Thymus (tissue), 14 donors: ENCODE measurements at places on chromosomes 13 and 19.
A peak's percentile ranks its signal among the peaks of the same experiment; 100 is the strongest.

- DNase-seq: peak; percentile 15
Measured at GRCh38 chr13:44573790-44574465, 2.2 kb downstream of the TSC22D1 start.

- no peak for DNase-seq
Measured at GRCh38 chr13:87172166-87172835, 498.9 kb upstream of the SLITRK5 start.

DNA sequence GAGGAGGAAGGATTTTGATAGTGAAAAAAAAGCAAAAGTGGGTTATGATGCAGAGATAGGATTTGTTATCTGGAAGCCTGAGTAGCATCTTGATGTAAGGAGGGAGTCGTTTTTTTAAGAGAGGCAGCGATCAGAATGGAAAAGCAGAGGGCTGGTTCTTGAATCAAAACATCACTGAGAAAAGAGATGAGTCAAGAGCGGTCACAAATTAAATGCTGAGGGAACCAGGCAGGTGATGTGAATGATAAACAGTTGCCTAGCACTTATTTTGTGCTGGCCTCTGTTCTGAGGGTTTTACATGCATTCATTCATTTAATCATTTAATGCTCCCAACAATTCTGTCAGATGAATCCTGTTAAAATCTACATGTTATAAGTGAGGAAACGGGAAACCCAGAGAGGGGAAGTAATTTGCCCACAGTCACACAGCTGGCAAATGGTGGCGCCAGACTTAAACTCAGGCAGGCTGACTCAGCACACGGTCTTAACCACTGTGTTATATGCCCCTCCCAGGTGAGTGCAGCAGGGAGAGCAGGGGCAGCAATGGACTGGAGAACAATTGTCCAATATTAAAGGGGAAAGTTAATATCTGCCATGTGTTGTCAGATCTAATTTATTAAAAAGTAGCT lies 21.4 kb downstream of the SIGLECL1 start:
- DNase-seq: no peak

DNA sequence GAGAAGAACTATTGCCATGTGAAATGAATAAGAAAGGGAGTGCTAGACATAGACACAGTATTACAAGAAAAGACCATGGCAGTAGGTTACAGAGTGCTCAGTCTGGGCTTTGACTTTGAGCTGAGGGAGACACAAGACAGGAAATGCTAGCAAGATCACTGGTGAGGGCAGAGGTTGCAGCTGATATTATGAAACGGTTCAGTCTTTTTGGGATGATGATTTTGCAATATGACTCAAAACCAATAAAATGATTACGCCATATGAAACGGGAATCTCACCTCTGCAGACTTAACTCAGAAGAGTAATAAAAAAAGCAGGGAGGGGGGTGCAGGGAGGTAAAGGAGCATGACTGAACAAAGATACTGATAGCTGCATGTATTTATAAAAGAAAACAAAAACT lies 123.1 kb downstream of the RBM26 start:
- DNase-seq: no peak

DNA sequence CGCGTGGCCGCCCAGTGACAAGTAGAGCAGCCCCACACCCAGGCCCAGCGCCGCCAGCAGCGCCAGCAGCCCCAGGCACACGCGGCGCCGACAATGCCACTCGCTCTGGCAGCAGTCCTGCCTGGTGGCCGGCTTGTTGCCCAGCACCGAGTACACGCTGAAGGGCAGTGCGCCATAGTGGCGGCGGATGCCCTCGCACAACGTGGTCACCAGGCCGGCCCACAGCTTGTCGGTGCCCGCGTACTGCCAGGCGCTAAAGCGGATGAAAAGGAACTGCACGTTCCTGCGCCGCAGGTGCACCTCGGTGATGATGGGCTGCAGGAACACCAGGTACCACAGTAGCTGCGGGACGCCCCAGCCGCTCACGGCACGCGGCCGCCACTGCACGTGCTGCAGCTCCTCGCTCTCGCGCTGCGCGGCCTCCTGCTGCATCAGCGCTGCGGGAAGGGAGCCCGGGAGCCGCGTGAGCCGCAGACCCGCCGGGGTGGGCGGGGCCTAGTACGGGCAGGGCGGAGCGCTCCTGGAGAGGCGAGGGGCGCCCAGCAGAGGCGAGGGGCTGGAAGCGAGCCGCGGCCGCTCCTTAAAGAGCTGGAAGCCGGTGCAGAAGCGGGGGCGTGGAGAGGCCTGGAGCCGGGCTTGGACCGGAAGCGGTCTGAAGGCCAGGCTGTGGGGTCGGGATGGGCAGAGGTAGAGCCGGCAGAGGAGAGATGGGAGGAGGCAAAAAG lies 7.3 kb downstream of the NKPD1 start:
- no peak for DNase-seq

GRCh38 chr19:1507763-1508506 lies 4.9 kb downstream of the ADAMTSL5 start:
- peak; percentile 79 for DNase-seq

DNA sequence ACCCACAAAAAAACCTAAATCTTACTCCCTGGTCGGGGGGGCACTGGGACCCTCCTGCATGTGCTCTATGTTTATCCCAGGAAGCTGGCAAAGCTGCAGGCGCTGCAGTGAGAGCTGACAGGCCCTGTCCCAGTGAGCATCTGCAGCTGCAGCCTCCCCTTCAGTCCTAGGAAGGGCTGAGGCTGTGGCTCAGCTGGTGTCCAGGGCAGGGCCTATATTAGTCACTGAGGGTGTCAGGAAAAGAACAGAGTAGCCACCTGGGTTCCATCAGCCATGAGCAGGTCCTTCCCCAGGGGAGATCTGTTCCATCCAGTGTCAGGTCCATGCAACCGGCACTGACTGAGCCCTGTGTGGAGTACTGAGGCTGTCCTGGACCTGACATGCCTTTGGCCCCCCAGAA lies 120.5 kb downstream of the TNFRSF19 start:
- no peak for DNase-seq

- DNase-seq: no peak
Measured at GRCh38 chr13:20397896-20398295, 127.8 kb downstream of the CRYL1 start.

- no peak for DNase-seq
Measured at GRCh38 chr19:15862444-15862843, 35.4 kb downstream of the CYP4F2 start.

DNA sequence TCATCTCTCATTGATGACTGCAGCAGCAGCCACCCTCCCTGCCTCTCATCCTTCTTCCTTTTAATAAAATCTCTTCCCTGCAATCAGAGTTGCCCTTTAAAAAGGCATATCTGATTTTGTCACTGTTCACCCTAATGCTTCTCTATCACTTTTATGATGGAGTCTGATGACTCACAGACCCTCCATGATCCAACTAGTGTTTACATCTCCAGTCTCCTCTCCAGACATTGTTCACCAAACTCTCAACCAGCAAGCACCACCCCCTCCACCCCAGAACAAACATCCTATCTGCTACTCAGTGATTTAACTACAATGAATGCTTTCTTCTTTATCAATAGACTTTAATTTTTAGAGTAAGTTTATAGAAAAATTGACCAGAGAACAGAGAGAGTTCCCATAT lies 59.5 kb downstream of the TNFSF11 start:
- DNase-seq: no peak

DNA sequence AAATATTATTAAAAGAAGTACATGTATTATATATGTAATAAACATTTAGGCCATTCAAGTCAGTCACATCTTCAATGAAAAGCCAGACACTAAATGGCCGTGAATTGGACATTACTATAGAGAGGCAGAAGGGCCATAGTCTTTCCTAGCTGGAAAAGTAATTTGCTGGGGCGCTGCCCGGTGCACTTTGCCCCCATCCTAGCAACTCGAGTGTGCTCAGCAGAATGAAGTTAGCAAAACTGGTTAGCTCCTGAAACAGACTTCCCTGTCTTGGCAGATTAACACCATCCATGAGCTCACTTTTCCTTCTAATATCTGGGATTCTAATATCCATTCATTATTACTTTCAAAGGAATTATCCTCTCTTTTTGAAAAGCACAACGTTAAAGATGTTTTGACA lies 2.8 kb upstream of the SPRYD7 start:
- no peak for DNase-seq

DNA sequence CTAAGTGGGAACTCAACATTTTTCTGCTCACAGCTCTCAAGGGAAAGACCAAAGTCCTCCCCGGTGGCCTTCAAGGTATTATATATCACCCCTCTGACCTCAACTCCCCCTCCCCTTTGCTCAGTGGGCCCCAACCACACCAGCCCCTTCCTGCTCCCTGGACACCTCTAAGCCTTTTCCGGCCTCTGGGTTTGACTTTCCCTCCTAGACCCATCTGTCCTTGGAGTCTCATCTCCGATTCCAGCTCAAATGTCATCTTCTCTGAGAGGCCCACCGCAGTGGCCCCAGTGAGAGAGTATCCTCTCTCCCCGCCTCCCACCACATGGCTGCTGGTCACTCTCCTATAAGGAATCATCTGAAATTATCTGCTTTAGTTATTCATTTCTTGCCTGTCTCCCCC lies 941 bp upstream of the UHRF1 start:
- no peak for DNase-seq

DNA sequence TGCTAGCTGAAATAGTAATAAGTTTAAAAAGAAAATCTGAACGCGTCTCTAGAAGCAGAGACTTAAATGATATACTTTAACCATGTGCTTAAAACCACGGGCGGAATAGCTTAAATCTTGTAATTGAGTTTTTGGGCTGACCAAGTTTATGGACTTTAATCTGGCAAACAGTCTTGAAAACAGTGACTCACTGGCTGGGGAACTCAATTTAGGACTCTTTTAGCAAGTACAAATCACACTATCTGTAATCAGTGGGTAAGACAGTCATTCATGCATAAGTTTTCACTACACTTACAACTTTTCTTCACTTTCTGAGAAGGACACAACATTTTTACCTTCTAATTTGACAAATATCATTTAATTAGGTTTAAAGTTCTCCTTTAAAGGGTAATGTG lies 26.8 kb downstream of the ZNF627 start:
- no peak for DNase-seq

GRCh38 chr13:23631311-23632047 lies 61.3 kb downstream of the TNFRSF19 start:
- no peak for DNase-seq

DNA sequence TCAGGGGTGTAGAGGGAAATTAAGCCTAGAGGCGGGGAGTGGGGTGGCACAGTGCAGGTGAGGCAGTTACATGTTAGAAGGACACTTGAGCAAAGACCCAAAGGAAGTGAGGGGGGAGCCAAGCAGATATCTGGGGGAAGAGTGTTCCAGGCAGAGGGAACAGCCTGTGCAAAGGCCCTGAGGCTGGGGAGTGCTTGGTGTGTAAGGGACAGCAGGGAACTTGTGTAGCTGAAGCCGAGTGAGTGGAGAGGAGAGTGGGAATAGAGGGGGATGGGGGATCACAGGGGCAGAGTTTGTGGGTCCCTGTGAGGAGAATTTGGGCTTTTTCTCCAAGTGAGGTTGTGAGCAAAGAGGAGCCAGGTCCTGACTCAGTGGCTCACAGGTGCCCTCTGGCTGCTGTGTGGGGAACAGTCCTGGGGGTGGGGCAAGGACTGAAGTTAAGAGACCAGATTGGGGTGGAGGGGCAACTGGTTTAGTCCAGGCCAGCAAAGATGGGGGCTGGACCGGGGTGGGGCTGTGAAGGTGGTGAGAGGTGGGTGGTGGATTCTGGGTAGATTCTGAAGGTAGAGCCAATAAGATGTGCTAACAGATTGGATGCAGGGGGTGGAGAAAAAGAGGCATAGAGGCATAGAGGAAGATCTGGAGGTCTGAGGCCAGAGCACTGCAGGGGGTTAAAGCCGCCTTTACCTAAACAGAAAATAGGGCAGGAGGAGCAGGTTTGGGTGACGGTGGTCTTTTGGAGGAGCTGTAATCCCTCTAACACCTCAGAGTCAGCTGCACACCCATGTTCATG lies 75.3 kb downstream of the CACNA1A start:
- no peak for DNase-seq

DNA sequence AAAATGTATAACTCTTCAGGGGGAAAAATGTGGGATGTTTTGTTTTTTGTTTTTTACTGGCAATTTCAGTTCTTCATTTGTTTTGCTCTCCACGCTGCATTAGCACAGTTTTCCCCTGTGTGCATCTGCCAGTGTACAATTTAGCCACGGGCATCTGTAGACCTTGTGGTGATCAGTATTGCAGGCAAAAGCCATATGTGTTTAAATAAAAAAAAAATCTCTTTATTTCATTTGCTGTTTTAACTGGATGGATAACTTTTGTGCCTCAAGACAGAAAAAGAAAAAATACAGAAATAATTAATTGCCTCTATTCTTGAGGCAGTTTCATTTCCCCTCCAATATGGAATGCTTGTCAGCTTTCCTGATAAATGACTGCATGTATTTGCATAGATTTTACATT lies 7.9 kb upstream of the MAB21L1 start:
- DNase-seq: no peak

- no peak for DNase-seq
Measured at GRCh38 chr13:105139048-105139379, 1396.4 kb downstream of the EFNB2 start.

- no peak for DNase-seq
Measured at GRCh38 chr19:8513036-8513686, 806 bp downstream of the ZNF414 start.

- no peak for DNase-seq
Measured at GRCh38 chr13:99307648-99308339, 595 bp upstream of the GPR183 start.

- no peak for DNase-seq
Measured at GRCh38 chr13:48424212-48424611, 11.3 kb upstream of the LPAR6 start.

GRCh38 chr13:19561585-19561984 lies 253 bp upstream of the TPTE2 start:
- DNase-seq: no peak

DNA sequence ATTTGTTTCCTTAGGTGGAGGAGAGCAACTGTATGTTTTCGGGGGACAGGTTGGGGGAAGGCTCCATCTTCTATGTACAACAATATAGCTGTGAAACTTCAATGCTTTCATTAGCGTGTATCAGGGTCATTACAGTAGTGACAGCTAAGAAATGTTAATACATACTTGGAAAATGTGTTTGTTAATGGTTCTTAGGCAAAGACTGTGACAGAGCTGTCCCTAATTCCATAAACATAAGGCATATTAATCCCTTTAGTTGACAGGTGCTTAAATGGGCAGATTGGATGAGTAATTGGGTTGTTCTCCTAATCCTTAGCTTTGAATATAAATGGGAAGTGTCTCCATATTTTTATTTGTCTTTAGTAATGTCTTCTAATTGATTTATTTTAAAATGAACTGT lies 313.7 kb downstream of the HS6ST3 start:
- no peak for DNase-seq

- DNase-seq: no peak
Measured at GRCh38 chr13:20151016-20151415, 9.8 kb downstream of the GJA3 start.

DNA sequence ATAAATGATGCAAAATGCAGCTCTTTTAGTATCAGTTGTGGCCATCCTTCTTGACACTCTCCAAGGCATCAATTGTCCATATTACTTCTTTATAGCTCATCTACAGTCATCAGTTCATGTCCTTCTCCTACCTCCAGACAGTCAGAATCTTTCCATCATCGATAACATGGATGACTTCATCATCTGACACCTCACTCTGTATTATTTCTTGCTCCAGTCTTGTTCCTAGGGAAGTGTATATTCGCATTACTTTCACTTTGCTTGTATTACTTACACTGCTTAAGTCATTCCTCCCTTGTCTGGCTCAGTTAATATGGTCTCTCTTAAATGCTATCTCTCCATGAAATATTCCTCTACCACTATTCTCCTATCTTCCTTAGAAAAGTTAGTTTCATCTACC lies 999.1 kb upstream of the SLC10A2 start:
- no peak for DNase-seq

- DNase-seq: no peak
Measured at GRCh38 chr13:88896466-88896865, 1225.3 kb downstream of the SLITRK5 start.

GRCh38 chr13:61880578-61881283 lies 465.1 kb upstream of the PCDH20 start:
- peak; percentile 2 for DNase-seq

GRCh38 chr19:1070576-1070930 lies 3.6 kb downstream of the ARHGAP45 start:
- DNase-seq: no peak
